ENCODE measurements at places on chromosomes 11 and 22.

GRCh38 chr11:17154409-17155159 is 53.2 kb downstream of the PIK3C2A start:
- DNase-seq, result no peak

GRCh38 chr11:30346068-30346688 is 23.3 kb downstream of the ARL14EP start:
- no peak for DNase-seq

- no peak for DNase-seq
Measured at GRCh38 chr22:18035751-18036150, 11.4 kb upstream of the MICAL3 start.

DNA sequence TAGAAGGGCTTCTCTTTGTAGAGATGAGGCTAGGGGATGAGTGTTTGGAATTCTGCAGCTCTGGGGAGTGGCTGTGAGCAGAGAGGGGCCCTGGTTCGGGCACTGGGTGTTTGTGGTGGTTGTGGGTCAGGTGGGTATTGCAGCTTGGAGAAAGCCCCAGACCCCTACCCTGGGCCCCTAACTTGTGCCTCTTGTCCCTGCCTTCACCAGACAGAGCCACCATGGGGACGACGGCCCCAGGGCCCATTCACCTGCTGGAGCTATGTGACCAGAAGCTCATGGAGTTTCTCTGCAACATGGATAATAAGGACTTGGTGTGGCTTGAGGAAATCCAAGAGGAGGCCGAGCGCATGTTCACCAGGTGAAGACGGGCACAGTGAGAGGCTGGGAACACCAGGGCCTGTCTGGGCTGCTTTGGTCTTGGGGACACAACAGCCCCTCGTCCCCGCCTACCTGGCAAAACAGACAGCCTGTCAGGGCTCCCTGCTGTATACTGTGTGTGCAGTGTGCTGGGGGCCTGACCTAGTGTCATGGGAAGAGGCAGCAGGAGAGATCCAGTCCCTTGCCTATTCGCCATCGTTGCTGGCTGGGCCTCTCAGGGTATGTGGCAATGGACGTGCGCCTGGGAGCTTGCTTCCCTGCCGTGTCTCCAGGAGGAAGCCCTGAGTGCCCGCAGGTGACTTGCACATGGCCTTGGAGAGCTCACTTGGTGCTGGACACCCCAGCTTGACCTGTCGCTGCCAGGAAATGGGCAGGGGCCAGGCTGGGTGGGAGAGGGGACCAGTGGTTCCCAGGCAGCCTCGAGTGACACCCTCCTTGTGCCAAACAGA is 4.3 kb downstream of the INCENP start:
- DNase-seq, result no peak

GRCh38 chr22:48396785-48397530 is 1430.7 kb downstream of the BRD1 start:
- DNase-seq, result no peak

DNA sequence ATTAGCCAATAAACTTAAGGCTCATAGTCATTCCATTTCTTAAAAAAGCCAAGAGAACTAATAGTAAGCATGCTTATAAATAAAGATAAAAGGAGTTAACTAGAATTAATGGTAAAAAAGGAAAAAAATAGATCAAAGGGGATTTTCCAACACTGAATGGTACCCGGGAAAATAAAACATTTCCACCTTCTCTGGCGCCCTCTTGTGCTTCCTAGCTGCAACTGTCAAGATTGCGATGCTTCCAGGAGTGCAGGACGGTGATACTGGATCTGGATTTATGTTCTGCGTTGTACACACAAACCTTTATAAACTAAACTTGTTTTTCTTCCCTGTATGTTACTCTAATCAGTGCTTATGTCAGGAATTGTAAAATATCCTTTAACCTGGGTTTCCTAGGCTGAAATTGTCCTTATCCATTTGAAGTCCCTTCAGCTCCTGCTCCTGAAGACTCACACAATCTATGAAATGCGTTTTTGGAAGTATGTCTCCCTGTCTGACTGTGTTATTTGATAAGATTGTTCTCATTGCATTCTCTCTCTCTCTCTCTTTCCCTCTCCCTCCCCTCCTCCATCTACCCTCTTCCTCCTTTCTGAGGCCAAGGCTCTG is 9.6 kb upstream of the HTATIP2 start:
- no peak for DNase-seq

- no peak for DNase-seq
Measured at GRCh38 chr11:119169282-119169719, 776 bp downstream of the NLRX1 start.

DNA sequence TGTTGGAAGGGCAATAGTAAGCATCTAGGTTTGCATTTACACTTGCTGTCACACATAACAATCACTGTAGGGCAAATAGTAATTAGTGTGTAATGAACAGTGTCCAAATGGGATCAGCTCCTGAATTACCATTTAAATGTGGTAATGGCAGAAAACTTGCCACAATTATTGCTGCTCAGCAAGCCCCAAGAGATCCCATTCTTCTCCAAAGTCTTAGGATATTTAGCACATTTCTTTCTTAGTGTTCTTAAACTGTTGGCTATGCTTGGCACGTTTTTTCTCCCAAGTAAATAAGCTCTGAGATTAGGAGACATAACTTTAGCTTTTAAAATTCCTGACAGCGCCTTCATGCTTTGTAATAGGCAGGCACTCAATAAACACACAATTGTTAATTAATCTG is 1037.0 kb downstream of the DLG2 start:
- no peak for DNase-seq

DNA sequence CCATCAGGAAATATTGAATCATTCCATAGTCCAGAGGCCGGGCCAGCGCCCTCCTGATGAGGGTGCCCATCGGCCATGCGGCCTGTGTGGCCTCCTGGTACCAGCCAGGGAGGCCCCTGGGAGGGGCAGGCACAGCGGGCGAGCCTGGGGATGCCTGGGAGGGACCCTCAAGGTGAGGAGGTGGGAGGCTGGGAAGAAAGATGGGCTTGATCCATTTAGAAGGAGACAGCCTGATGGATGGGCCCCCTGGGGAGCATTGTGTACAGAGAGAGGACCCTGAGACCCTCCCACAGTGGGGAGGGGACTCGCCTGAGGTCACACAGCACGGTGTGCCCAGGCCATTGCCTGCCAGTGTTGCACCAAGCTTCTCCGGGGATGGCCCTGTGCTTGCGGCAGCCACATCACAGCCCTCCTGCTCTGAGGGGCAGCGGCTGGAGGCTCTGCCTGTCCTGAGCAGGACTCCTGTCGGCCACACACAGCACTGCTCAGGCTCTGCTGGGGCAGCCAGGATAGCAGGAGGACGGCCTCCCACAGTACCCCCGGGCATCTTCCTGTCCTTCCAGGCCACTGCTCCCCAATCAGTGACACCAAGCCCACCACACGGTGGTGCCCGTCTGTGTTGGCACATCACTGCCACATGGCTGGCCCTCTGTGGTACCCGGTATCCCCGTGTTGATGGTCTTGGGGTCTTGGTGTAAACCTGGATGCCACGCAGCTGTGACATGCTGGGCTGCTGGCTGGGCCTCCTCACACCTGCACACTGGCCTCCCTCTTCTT is 290.0 kb downstream of the TBC1D22A start:
- DNase-seq, result no peak

DNA sequence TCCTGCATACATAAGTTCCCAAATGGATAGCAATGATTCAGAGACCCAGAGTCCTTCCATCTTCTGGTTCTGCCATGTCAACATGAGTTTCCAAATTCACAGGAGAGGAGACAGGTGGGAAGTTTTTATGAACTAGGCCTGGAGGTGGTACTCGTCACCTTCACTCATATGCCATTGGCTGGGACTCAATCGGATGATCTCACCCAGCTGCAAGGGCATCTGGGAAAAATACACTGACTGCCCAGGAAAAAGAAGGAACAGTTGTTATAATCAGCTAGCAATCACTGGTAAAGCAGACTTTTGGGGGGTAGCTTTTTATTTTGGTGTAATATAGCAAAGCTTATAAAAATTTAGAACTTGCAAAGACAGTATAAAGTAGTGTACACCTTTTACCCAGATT is 83.9 kb downstream of the OTOG start:
- DNase-seq, result no peak

GRCh38 chr11:811446-812245 is 1.9 kb downstream of the RPLP2 start:
- DNase-seq, result no peak

DNA sequence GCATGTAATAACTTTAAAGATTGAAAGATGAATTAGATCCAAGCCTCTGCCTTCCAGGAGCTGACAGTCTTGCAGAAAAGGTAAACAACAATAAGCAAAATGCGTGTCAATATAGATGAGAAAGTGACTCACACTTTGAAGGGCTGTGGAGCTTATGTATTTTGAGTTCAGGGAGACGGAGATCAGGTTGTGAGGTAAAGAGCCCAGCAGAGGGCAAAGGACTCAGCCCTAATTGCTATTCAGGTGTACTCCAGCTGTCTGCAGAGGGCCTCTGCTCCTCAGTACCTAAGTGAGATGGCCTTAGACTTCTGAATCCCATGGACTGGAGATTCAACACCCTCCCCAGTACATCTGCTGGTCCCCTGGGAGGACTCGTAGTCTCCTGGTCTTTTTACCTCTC is 22.9 kb upstream of the CTR9 start:
- DNase-seq, result no peak

- no peak for DNase-seq
Measured at GRCh38 chr11:111733016-111733415, 33.2 kb downstream of the PPP2R1B start.

- DNase-seq, result no peak
Measured at GRCh38 chr22:50017701-50018224, 5.2 kb upstream of the IL17REL start.

- no peak for DNase-seq
Measured at GRCh38 chr11:36441610-36442208, 68.4 kb downstream of the TRAF6 start.

DNA sequence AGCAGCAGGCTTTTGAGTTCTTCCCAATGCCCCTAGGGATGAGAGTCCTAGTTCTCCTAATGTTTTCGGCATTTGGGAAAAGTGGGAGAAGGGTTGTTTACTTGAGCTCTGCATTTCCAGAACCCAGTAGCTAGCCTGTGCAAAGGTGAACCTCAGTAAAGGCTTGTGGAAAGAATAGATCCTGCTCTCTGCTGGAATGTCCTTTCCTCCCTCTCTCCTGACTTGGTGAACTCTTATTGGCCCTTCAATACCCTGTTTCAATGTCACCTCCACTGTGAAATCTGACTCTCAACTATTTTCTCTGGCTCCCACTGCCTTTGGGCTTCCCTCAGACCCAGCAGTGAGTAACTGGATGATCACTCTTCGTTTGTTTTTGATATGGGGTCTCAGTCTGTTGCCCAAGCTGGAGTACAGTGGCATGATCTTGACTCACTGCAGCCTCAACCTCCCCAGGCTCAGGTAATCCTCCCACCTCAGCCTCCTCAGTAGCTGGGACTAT is 2.4 kb upstream of the UVRAG start:
- DNase-seq, result no peak

DNA sequence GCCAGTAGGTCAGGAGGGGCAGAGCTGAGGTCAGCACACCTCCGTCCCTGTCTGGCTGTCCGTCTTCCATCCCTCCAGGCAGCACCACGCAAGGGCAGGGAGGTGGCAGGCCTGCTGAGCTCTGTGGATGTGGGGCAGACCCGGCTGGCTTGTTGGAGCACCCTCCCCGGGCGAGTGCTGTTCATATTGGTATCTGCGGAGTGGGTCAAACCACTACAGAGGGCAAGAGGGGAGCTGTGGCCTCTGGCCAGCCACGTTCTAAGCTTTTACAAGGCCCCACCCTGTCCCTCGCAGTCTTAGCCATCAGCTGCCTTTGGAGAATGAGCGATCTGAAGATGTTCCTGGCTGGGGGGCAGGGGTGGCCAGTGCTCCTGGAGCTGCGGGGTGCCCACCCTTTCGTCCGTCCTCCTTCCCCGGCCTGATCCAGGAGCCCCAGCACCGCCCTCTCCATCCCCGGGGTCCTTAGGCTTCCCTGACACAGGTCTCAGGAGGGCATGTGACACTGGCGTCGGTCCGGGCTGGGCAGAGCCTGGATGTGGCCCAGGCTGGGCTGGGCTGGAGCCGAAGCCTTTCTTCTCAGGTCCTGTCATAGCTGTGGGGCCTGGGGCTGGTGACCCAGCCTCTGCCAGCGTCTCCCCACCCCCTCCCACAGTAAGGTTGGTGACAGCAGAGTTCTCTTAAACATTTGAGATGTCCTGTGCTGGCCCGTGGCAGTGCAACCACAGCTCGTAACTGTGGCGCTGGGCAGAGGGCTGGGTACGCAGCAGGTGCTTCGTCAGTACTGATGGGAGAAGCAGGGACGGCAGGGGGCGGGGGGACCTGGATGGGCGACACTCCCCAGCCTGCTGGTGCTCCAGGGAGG is 31.7 kb upstream of the GRAMD4 start:
- no peak for DNase-seq

GRCh38 chr11:117887431-117888138 is 11.1 kb upstream of the FXYD6 start:
- DNase-seq, result no peak

- no peak for DNase-seq
Measured at GRCh38 chr22:22200569-22201184, 43.9 kb upstream of the VPREB1 start.

DNA sequence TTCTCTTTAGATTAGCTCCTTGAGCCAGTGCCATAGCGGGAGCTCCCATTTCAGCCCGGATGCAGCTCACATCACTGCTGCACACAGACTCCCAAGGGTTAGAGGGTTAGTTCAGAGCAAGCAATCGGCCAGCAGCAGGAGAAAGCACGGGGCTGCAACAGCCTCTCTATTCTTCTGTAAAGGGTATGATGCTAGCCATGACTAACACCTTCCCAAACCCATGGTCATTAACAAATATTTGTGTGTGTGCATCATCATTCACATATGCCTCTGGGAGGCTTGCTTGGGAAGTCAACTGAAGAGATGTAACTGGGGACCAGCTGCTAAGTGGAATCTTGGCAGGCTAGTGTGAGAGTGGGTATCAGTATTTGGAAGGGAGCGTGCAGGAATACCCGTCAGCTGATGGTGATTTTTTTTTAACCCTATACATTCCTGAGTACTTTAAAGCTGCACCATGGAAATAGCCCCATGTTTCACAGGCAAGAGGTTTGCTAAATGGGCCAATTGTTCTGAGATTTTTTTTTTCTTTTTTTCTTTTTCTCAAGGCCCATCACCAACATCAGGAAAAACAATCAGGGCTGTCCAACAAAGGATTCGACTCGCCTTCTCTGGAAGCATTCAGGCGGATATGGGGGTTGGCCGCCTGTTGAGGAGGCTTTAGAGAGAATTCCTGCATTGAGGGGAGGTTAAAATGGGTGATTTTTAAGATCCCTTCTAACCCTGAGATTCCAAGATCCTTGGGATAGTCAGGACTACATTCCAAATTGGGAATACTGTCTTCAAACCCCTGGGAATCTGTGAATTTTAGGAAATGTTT is 33.2 kb upstream of the CCDC89 start:
- DNase-seq, result no peak

- DNase-seq, result no peak
Measured at GRCh38 chr11:43686207-43686606, 5.7 kb downstream of the HSD17B12 start.

DNA sequence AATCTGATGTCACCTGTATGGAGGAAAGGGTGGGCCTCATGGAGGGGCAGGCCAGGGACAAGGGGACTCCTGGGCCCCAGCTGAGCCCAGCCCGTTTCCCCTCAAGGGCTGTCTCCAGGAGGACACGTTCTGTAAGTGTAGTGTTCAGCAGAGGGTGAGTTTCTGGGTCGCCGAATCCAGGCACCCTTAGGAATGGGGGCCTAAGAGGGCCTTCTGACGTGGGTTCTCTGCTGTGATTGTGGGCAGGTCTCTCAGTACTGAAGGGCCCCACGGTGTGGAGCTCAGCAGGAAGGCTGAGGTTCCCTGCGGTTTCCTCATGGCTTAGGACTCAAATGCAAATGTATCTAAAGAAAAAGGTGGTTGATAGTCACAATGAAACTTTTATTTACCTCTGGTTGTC is 6.5 kb downstream of the PTDSS2 start:
- no peak for DNase-seq

GRCh38 chr11:59283825-59284772 is 71.4 kb upstream of the MPEG1 start:
- no peak for DNase-seq

- DNase-seq, result no peak
Measured at GRCh38 chr11:15867871-15868270, 488.5 kb downstream of the SOX6 start.
